ENCODE measurements at places on chromosomes 3 and 15. TPM values are rescaled to one million over a fixed set of nuclear protein-coding genes. Genes with fewer than 3 reads are reported as not detected.

DNA sequence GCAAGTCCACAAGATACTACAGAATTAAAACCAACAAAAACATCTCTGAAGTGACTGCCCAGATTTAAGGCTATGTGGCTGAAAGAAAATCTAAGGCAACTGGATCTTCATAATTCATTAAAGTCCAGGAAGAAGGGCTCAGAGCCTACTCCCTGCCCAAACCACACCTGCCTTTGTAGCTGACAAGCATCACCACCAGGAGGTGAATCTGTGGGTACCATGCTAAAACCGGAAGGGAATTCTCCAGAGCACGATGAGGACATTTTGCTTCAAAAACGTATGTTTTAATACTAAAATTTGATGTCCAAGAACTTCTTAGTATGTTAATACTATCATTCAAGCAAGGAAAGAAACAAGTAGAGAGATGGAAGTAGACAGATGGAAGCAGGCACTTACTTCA, 495.9 kb upstream of the NECTIN3 start:
- no peak for DNase-seq

DNA sequence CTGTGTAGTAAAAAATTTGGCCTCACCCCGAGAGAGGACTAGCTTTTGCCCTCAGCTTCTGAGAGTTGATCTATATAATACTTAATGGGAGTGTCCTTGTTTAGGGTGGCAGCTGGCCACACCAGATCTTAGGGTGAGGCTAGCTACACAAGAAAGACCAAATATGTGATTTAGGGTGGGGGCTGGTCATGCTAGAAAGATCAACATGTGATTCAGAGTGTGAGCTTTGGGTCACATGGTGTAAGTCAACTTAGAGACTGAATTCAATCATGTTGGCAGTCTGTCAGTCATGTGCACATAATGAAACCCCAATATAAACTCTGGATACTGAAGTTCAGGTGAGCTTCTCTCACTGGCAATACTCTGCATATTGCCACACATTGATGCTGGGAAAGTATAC, 120.7 kb upstream of the DAZL start:
- no peak for DNase-seq

GRCh38 chr3:54954521-54954920, 26.7 kb upstream of the LRTM1 start:
- DNase-seq = no peak

- DNase-seq = no peak
These were observed 1042.7 kb downstream of the PLOD2 start for GRCh38 chr3:145118303-145118702.

GRCh38 chr3:126676919-126677705, 22.2 kb upstream of the TXNRD3 start:
- DNase-seq = no peak

GRCh38 chr3:30644615-30645014, 38.2 kb downstream of the TGFBR2 start:
- peak; percentile 55 for DNase-seq

The ARHGAP11A gene
- total RNA-seq = 32.2 TPM

DNA sequence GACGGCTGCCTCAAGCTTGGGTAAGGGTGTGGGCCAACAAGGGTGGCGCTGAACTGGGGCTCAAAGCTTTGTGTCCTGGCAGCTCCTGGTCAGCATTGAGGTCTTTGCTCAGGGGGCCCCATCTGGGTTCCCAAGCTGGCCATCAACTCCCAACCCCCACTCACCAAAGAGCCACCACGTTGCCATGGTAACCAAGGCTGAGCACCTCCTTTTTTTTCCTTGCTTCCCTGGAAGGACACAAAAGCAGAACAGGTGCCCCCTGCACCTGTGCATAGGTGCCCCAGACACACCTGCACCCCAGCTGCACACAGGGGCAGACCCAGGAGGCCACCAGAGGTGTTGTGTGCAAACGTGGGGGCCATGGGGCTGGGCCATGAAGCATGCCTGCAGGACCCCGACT, 16.5 kb downstream of the UROC1 start:
- no peak for DNase-seq

DNA sequence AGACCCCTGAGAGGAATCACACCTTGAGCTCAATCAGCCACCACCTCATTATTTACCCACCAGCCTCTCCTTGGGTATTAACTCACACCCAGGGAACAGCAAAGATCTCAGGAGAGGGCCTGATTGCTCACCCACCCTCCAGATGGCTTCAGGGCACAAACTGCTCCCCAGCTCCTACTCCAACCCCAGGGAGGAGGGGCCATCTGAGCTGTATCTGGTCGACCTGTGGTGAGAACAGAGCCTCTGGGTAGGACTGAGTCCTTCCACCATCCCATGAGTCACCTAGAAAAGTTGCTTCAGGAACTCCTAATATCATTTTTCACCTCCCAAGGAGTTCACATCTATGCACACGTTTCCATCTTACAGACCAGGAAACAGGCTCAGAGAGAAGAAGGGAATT, 44.8 kb upstream of the HES1 start:
- no peak for DNase-seq

DNA sequence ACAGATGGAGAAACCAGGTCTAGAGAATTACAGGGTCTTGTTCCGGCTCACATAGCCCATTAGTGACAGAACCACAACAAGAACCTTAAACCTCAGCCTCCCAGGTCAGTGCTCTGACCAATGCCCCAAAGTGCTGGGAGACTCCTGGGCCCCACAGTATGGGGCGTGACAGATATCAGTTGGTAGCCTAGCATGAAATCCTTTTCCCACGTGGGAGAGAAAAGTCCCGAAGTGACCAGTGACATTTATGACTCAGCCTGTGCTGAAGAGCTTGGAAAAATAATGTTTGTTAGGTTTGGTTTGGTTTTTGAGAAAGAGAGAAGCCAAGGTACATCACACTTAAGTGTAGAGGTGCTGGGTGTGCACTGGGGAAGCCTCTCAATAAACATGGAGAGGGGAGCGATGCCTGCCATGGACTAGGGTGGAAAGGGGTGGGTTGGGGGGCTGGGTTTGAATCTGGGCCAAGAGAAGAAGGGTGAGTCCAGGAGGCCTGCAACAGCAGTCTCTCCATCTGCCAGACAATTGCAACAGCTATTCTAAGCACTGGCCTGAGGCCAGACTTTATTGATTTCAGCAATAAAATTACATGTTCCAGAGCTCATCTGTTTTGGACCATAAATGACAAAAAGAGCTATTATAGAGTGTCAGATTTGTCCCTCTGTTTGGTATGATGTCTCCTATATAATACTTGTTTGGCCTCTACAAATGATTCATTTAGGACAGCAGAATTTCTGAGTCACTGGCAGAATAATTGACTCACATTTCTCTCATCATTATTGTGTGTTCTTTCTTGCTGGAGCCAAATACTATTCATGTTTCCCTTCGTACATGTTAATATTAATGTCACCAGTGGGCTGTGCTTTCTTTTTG, 43.4 kb downstream of the C2CD4A start:
- no peak for DNase-seq

The ACTC1 gene
- not detected for total RNA-seq

The PRKCI gene
- total RNA-seq = 18.4 TPM

DNA sequence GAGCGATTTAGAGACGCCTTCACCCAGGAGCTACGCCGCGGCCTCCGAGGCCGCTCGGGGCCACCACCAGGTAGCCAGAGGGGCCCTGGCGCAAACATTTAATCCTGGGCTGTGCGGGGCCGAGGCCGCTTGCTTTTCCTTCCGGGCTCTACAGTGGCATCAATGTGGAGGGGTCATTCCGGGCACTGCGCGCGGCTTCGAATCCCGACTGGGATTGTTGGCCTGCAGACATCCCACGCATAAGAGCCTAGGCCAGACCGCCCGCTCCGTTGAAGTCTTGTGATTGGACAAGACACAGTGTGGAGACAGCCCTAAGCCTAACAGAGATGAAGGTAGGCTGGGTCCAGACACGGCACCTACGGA, 568 bp upstream of the NCBP2 start:
- DNase-seq = no peak

DNA sequence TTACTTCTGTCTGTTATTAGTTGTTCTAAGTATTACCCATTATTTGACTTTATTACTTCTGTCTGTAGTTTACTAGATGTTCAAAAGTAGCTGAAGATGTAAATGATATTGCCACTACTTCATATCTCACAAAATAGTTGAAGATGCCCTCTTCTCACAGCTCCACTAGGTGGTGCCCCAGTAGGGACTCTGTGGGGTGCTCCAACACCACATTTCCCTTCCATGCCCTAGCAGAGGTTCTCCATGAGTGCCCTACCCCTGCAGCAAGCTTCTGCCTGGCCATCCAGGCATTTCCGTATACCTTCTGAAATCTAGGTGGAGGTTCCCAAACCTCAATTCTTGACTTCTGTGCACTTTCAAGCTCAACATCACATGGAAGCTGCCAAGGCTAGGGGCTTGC, 80.8 kb downstream of the KCNH8 start:
- no peak for DNase-seq

The RUVBL1 gene
- 177 TPM for total RNA-seq
